ENCODE measurements at places on chromosomes 7 and 10.

DNA sequence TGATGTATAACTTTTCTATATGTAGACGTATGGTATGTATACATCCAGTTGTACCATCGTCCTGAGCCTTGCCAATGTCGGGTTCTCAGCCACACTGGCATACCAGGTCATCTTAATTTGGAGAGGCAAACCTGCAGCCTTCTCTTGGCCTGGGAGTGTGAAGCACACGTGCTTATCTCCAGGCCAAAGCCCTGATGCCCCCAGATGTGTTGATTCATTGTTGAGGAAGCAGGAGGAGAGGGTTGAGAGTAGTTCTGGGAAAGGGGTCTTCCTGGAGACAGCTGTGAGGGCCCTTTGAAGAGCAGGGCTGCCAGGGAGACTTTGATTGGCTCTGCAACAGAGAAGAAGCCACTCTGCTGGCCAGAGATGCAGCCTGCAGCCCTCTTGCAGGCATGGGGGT is 155.6 kb downstream of the ARHGAP21 start:
- DNase-seq, result no peak

DNA sequence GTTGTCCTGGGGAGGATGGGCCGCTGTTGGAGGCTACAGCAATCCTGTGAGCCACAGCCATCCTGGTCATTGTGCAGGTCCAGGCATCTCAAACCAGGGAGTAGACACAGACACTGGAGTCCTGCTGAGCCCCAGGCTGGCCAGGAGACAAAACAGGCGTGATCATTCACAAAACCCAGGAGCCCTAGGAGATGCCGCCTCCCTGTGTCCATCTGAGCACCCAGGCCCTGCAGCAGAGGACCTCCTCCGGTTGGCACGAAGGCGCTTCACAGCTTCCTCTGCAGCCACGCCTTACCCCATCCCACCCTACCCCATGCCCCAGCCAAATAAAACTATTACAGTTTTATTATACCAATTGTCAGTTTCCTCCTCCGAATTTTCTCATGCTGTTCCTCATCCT is 183.6 kb downstream of the PLXNA4 start:
- no peak for DNase-seq

- DNase-seq, result no peak
These were observed 11.2 kb upstream of the ARPC1B start for GRCh38 chr7:99363286-99363685.

- no peak for DNase-seq
These were observed 211.1 kb downstream of the MGMT start for GRCh38 chr10:129678186-129678585.

GRCh38 chr10:28429573-28430216 is 103.2 kb upstream of the WAC start:
- DNase-seq, result no peak

DNA sequence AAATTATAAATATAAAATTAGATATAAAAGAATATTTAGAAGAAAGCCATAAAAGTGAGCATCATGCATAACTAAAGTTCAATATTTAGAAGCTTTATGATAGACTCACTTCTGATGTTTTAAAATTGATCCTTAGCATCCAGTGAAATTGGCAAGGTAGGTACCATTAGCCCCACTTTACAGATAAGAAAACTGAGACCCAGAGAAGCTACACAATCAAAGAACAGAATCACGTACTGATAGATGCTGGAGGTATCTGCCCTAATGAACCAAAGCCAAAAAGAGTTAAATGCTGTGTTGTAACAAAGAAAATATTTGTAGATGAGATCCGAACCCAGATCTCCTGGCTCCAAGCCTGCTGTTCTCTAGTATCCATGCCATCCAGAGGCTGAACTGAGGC is 42.6 kb upstream of the RAPGEF5 start:
- no peak for DNase-seq

DNA sequence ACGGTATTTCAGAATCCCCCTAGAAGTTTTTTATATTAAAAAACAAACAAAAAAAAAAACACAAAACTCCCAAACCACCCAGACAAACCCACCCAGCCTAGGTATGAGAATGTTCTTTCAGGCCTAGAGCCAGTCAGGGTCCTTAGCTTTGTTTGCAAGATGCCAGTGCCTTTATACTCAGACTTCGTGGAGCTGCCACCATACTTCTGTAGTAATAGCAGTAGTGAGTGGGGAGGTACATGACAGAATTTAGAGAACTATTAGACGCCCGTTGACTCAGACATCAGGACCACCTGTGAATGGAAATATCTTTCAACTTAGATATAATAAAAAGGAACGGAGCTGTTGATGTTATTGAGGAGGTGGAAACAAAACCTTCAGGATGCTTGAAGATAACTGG is 138.2 kb upstream of the MKLN1 start:
- DNase-seq, result no peak

DNA sequence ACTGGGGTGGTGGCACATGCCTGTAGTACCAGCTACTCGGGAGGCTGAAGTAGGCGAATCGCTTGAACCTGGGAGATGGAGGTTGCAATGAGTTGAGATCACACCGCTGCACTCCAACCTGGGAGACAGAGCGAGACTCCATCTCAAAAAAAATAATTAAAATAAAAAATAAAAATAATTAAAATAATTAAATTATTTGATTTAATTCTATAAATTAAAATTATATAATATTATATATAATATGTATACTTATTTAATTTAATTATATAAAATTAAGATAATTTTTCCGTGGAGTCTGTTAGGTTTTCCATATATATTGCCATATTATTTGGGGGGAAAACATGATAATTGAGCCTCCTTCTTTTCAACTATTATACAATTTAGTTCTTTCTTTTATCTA is 12.0 kb downstream of the WIPF3 start:
- DNase-seq, result no peak

- DNase-seq, result peak; percentile 35
These were observed 38.1 kb upstream of the HBP1 start for GRCh38 chr7:107130487-107131220.

GRCh38 chr10:108055506-108055905 is 891.0 kb upstream of the SORCS1 start:
- DNase-seq, result no peak

- DNase-seq, result no peak
These were observed 616.1 kb downstream of the PARD3 start for GRCh38 chr10:34198953-34199352.

All from astrocyte of the cerebellum (primary cell).